Brain (organoid and tissue), 16 donors: ENCODE measurements at places on chromosomes 6 and 20. TPM values are rescaled to one million over a fixed set of nuclear protein-coding genes. Genes with fewer than 3 reads are reported as not detected.
A peak's percentile ranks its signal among the peaks of the same experiment; 100 is the strongest.

DNA sequence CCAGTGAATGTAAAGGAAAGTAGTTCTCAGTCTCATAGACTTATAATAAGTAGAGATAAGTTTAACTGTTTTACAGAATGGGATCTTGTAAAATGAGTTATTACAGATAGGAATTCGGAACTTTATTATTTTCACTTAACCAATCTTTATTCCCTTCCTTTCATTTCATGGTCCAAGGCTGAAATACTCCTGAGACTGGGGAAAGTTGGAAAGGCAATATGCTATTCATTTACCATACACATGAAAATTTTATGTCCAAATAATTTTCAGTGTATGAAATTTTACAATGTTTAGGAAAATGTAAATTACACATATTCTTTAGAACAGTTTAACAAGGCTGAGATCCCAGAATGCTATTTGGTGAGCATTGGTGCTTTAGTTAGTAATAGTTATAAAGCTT, 62.3 kb downstream of the HMGCLL1 start:
- DNase-seq = no peak

DNA sequence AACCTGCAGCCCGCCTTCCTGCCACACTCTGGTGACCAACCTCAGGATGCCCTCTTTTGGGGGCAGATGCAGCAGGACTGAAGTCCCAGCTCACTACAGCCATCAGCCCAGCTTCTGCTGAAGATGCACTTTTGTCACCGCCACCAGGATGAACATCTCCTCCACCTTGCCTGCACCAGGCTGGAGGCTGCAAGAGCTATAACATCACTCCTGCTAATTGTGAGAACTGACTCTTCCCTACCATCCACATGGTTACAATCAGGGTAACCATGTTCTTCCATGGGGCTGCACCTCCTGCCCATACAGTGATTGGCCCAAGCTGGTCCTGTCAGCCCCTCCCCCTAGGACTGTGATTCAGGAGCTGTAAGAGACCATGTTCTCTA, 2.0 kb upstream of the ACTL10 start:
- DNase-seq = no peak

- DNase-seq = no peak
Observed at GRCh38 chr20:40326784-40327183, 362.3 kb downstream of the MAFB start.

DNA sequence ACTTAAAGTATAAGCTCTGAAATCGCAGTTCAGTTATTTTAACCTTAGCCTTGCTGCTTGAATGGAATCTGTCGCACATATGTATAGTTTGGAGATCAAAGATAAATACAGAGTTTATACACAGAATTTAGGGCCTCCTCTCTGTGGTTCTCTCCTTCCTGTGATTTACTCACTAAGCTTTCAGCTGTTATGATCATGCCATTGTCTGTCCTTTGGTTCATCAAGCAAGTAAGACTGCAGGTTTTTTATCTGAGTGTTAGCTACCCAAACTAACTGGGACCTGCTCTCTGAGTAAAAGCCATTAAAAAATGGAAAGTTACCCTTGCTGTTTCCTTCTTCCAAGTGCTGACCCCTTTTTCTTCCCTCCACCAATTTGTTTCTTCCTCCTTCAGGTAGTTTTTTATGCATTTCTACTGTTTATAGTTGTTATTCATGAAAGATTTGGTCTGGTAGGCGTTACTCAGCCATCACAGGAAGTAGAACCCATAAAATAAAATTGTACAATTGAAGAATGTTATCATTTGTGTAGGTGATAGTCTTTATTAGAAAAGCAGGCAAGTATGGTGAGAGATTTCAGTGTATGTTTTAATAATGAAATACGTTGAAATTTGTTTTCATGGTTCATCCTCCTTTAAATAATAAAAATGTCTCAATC, 33.7 kb upstream of the SUMO4 start:
- no peak for DNase-seq

DNA sequence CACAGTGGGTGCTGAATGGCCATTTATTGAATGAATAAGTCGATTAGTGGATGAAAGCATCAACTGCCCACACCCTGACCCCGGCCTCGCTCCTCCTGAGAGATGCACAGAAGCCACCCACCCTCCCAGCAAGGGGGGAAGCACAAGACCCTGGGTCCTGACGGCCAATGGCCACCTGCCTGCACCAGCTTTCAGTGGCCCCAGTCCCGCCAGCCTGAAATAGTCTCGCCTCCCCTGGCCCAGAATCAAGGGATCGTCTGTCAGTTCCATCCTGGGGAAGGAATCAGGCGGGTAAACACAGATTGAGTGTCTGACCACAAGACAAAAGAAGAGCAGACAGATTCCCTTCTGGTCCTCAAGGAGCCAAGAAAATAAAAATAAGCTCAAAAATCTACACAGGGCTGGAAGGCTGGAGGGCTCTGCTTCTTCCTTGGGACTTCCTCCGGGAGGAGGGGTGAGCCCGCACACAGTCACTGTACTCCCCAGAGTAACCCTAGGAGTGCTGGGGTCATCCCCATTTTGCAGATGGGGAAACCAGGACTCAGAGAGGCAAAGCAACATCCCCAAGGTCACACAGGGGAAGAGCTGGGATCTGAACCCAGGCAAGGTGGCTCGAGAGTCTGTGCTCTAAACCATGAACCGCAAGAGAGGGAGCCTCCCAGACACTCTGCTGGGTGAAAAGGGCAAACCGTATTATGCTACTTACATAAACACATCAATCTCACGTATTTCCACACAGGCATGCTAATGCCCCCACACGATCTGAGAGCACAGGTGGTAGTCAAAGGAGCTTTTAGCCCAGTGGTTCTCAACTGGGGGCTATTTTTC, 7.8 kb downstream of the PREX1 start:
- no peak for DNase-seq

GRCh38 chr20:25150016-25150415, 45.5 kb upstream of the ENTPD6 start:
- peak; percentile 51 for DNase-seq

DNA sequence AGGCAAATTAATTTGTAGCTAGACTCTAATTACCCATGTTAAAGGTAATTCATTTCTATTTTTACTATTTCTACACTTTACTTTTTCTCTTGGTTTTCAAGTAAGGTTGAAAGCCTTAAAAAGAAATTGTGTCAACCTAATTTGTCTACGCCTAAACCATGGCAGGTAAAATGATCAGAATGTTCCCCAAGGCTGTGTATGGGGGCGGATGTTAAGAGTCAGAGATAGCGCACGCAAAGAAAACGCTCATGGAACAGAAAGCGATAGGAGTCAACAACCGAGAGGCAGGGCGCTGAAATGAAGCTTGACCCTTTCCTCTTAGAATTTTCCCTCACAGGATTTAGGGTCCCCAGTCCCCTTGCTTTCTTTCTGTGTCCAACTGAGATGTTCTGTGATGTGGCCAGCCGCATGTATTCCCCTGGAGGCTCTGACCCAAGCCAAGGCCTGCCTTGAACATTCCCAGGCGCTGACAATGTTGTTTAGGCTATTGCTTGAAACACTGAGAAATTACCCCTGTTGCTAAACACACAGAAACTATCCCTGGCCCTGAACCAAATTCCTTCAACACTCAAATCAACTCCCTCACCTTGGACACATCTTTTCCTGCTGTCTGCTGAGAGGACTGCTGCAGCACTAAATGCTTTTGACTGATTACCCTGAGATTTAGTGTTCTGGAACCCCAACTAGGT, 10.9 kb downstream of the PSMB1 start:
- DNase-seq = no peak

DNA sequence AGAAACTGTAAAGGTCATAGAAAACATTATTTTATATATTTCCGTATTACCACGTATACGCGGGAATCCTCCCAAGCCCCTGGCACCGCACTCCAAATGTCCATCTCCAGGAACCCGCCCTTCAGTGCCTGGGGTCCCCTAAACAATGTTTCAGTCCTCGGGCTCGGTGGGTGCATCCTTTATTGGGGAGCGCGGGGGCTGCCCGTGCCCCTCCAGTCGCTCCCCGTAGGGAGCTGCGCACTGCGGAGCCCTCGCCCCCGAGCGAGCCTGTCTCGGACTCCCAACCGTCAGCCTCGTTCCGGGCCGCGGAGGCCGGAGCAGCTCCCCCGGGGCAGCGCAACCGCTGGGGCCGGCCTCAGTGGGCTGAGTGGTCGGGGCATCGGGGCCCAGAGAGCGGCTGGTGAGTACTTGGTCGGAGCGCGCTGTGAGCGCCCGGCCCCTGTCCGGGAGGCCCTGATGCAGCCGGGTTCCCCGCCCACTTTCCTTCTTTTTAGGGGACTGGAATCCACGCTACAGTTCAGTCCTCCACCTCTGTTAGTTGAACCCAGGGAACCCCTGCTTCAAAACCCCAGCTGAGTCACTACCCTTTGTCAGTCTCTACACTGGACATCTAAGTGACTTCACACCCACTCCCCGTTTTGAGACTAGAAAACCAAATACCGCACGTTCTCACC, at the start of gene DNAH8:
Gene DNAH8 (plus strand): TSS at position 296 of the 674 bp plus-strand sequence. CDS start 7,499 bp downstream, outside the sequence.
- no peak for DNase-seq

- peak; percentile 68 for DNase-seq
Observed at GRCh38 chr6:54802775-54803634, 43.6 kb upstream of the FAM83B start.

GRCh38 chr20:59988141-59988540, 29.9 kb downstream of the CDH26 start:
- no peak for DNase-seq

GRCh38 chr6:90495216-90495817, 91.6 kb downstream of the MAP3K7 start:
- DNase-seq = no peak

DNA sequence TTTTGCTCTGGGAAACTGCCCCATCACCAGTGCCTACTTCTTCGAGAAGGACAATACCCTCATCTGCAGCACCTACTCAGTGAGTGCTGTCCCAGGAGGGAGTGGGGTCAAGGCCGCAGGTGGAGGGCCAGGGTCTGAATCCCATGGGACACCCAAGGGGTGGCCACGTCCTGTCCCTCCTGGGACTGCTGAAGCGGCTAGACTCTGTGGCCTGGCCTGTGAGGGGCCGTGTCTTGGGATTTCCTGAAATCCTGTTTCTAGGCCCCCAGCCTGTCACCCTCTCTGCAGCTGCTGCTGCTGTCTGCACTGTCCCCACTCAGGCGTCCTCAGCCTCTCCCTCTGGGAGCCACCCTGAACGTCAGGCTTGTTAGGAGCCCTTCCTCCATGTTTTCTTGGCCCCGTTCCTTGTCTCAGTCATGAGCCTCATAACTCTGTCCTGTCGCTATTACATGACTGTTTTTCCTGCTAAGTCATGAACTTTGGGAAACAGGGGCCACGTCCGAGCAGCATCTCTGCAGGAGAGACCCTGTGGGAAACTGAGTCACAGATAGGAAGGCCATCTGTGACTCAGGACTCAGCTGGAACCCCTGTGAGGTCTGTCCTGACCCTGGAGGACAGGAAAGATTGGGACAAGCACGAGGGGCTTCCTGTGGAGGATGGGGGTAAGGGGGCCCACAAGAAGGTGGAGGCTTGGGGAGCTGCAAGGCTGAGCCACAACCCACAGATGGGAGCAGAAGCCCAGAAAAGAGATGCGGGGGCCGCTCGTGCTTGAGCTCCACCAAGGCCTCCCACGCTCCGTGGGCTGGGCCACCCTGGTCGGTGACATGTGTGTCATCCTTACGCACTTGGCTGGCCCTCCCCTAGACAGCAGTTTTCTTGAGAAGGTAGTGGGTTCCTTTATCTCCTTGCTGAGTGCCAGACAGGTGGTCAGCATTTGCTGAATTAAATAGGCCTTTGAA, 49.9 kb downstream of the EFCAB8 start:
- DNase-seq = no peak

DNA sequence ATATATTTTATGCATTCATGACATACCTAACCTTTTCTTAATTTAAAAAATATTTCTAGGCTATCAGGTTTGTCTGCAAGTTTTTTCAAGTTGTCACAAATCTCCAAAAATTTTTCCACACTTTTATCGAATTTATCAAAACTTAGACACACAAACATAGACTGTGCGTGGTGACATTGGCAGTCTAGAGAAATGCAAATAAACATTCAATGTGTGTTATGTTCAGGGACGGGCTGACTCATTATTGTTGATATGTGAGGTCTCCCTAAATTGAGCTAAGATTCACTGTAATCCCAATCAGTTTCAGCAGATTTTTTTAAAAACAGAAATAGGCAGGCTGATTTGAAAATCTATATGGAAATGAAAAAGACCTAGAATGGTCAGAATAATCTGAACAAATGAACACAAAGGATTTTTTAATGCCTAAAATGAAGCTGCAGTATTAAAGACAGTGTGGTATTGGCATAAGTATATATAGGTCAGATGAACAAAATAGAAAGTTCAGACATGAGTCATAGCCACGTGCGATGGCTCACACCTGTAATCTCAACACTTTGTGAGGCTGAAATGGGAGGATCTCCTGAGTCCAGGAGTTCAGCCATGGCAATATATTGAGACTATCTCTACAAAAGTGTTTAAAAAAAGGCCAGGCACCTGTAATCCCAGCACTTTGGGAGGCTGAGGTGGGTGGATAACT, 19.2 kb downstream of the BLTP3A start:
- no peak for DNase-seq

JPH2 gene
- 0.58 TPM for polyA plus RNA-seq

SLA2 gene
- polyA plus RNA-seq = 0.49 TPM

RGS17 gene
- polyA plus RNA-seq = 5.9 TPM

RAMACL gene
- polyA plus RNA-seq = not detected

RRAGD gene
- 38.8 TPM for polyA plus RNA-seq

WFDC5 gene
- polyA plus RNA-seq = not detected

OPRM1 gene
- polyA plus RNA-seq = not detected
